Trophoblast cell (in vitro differentiated cells and primary cell): ENCODE measurements at places on chromosomes 5 and 9.

GRCh38 chr9:4985386-4986266, 554 bp downstream of the JAK2 start:
- DNase-seq: peak; percentile 29

DNA sequence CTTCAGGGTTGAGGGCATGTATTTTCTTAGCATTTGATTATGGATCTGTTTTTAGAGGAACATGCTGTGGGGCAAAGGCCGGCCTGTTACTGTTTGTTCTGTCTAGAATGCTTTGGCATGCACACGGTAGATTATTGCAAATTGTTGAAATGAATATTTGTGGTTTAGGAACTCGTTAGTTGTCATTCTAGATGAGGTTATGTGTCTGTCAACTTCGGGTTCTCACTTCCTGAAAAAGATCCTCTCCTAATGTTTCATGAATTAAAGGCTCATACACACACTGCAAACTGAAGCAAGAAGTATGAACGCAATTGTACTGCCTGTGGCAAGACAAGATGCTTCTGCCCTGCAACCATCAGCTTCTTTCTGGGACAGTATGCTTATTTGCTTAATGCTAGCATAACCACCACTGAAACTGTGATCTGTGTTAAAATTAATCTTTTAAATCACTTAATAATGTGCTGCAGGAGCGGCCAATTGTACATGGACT, 99.6 kb downstream of the BASP1 start:
- peak; percentile 53 for DNase-seq

GRCh38 chr5:59745415-59745863, 148.1 kb downstream of the PDE4D start:
- peak; percentile 13 for DNase-seq

DNA sequence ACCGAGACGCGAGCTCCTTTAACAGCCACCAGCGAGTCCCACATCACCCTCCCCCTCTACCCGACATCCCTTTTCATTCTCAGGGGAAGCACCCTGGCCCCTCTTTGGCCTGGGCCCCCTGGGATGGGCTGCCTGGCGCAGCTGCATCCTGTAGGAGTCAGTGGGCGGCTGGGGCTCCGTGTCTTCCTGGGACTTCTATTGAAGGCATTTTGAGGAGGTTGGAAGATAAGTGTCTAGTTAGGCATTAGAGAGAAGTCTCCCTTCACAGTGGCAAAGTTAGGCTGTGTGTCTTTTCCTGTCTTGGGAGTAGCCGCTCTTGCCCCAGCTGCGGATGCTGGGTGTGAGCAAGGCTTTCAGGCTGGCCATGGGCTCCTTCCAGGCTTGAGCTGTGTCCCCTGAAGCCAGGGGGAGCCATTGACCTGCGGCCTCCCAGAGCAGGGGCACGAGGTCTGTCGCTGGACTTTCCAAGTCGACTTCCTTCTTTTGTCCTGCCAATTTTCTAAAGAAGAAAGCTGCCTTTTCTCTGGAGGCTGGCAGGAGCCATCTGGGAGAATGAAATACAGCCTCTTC, 18.6 kb upstream of the NKD2 start:
- DNase-seq: no peak

GRCh38 chr5:80043187-80043586, 8.0 kb downstream of the THBS4 start:
- no peak for DNase-seq

DNA sequence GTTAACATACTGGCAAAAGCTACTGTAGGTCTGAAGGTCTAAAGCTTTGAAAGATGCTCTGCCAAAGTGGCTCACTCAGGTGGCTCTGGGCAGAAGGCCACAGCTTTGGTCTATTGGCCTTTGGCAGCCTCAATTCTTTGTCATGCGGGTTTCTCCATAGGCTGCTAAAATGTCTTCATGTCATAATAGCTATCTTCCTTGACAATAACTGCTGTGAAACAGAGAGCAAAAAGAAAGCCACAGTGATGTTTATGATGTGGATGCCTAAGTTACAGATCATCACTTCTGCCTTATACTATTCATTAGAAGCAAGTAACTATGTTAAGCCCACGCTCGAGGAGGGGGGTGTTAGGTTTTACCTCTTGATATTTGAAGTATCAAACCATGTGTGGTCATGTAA, 906.1 kb upstream of the CDH9 start:
- no peak for DNase-seq

DNA sequence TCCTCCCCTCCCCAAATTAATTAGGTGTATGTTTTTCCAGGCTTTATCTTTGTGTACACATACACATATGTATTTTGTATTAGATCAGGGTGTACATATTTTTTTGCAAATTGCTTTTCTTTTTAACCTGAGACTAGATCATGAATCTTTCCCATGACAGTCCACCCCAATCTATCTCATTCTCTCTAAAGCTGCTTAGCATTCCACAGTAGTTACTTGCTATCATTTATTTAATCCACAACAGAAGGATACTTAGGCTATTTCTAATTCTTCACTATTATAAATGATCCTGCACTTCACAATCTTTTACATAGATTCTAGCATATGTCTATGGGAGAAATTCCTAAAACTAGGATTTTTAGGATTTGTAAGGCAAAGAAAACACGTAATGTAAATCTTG, 43.9 kb downstream of the SH3RF2 start:
- DNase-seq: no peak

DNA sequence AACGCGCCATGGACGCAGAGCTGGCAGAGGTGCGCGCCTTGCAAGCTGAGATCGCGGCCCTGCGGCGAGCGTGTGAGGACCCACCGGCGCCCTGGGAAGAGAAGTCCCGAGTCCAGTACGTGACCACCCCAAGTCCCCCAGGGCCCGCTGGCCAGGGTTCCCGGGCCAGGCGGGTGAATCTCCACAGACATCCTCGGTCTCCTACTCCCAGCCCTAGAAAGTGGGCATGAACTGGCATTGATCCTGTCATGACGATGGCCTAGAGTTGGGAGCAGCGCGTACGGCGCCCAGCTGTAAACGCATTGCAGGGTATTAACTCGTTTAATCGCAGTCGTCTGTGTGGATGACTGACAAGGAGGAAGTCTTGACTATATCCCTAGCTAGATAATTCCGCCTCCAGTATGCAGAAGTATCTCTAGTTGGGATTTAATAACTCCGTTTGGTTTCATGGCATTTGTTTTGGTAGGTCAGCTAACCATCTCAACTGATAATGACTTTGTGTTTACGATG, 293 bp downstream of the CENPP start:
- no peak for DNase-seq

DNA sequence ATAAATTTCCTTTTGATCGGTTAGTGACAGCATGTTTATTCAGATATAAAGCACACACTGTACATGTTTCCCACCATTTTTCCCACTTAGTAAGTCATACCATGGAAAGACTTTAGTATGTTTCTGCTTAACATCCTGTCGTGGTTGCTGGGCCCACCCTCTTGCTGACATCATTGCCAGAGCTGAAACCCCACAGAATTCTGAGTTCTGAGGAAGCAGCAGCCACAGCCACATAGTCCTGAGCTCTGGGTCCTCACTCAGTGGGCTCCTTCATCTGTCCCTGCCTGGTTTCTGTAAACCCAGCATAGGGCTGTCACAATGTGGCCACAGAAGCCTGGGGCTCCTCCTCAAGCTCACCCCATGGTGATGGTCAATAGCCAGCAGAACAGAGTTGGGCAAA, 441.5 kb downstream of the ENC1 start:
- no peak for DNase-seq

- DNase-seq: no peak
These were observed 2209.2 kb downstream of the MAT2B start for GRCh38 chr5:165714598-165714997.

GRCh38 chr9:91905991-91906469, 44.0 kb downstream of the ROR2 start:
- peak; percentile 3 for DNase-seq

- DNase-seq: peak; percentile 69
These were observed 458.6 kb downstream of the ZSWIM6 start for GRCh38 chr5:61790678-61791077.

- no peak for DNase-seq
These were observed 6.0 kb downstream of the PDGFRB start for GRCh38 chr5:150149618-150150017.

DNA sequence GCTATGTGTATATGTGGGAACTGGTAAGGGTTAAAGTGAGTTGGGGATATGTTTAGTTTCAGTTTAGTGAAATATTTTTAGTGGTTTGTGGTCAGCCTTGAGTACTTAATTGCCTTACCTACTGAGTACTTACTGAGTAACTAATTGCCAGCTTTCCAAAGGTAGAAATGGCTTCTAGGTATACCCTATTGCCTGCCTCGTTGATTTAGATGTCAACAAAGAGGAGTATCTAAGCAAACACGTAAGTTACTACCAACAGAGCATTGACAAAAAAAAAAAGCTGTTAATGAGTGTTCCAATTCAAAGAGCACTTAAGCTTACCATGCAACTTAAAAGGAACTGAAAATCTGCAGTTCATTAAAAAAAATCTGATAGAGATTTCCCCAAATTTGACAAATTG, 8.8 kb downstream of the ATP10B start:
- DNase-seq: no peak

GRCh38 chr5:132389051-132389331, 19.5 kb downstream of the SLC22A5 start:
- DNase-seq: no peak

GRCh38 chr5:134445856-134446818, 34.5 kb upstream of the CDKN2AIPNL start:
- no peak for DNase-seq

DNA sequence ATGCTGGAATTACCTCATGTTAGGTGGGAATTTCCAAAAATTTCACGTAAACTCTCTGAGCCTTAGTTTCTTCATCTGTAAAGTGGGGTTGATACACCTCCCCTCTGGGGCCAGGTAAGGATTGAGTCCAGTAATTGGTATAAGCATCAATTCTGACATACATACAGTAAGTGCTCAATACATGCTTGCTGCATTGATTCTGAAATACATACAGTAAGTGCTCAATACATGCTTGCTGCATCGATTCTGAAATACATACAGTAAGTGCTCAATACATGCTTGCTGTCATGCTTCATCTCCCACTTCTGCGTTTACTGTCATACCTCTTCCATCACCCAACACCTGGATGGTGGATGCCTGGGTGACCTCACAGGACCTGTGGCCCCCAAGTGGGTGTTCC, 57.1 kb downstream of the TSPAN17 start:
- no peak for DNase-seq

- DNase-seq: no peak
These were observed 22.1 kb upstream of the PTGES start for GRCh38 chr9:129774791-129775447.

GRCh38 chr9:2087500-2088313, 72.6 kb downstream of the SMARCA2 start:
- no peak for DNase-seq

DNA sequence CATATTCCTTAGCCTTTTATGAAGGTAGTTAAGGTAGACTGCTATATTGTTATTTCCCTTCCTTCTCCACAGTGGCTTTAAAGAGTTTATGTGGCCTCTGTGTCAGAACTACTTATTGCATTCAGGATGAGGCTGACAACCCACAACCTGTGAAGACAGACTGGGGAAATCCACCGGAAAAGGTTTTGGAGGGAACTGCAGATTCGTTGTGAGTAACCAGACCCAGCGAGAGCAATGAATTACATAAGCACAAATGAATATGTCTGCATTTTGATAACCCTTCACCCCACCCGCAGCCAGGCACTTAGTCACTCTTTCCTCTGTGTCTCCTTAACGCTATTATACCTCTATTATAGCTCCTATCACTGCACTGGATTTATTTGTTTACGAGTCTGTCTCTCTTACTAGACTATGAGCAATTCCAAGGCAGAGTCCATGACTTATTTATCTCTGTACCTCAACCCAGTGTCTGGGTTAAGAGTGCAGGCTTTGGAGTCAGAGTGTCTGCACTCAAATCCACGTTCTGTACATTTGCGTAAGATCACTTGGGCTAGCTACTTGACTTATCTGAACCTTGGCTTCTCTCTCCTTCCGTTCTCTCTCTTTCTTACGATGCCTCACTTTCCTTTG, 19.2 kb downstream of the KCTD16 start:
- DNase-seq: peak; percentile 38

GRCh38 chr9:17863213-17863883, 284.5 kb downstream of the SH3GL2 start:
- DNase-seq: no peak

DNA sequence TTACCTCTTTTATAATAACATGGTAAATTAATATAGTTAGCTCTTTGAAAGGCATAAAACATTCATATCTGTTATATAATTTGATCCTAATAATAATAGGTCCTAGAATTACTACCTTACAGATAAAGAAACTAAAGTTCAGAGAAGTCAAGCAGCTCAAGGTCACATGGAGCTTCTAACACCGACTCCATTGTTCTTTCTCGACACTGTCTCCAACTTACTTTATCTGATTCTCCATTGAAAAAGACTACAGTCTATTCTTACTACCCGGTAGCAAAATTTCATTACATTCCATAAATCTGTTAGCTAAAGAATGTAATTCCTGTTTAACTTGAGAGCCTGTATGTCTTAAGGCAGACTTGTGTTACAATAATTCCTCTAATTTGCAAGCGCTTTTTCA, 96.3 kb upstream of the TMEM161B start:
- no peak for DNase-seq

DNA sequence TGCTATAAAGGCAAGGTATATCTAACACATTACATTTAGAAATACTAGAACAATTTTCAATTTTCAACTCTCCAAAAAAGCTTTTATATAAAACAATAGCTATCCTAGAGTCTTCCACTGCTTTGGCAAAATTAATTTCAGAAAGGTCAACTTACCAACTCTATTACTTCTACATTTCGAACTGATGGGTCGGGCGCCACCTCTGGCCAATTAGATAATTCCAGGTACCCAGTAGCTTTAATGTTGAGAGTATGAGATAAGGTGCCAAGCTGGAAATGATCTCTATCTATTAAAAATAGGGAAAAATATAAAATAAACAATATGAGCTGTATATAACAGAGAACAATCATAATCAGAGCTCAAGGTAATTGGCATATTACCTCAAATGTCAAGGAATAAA, 166.6 kb downstream of the AP3B1 start:
- peak; percentile 15 for DNase-seq

DNA sequence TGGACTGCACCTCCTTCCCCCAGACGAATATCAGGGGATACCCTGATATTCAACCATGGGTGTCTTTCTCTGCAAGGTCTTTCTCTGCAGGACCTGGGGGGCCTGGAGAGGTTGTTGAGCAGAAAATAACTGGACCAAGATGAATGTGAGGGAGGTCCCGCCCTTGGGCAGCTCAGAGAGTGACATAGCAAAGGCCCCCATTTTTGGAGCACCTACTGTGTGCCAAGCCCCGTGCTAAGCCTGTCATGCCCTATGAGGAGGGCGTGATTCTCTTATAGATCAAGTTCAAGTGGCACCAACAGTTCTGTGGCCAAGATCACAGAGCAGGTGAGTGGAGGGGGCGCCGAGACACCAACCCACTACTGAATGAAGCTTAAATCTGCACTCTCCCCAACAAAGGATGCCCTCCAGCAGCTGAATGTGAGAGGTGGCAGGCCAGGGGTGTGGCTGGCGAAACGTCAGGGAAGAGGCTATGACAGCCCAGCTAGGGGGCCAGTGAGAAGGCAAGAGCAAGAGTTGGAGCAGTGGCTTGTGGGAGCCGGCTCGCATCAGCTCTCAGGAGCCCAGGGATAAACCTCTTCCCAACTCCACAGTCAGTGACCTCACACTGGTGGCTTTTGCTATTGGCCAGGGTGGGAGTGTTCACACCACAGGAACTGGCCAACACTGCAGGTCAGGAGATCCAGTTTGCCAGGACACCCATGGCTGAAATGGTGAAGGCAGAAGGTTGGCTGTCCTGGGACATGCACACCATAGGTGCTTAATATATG, 5.3 kb downstream of the SARDH start:
- no peak for DNase-seq
